ENCODE measurements at places on chromosomes 6 and 20.

DNA sequence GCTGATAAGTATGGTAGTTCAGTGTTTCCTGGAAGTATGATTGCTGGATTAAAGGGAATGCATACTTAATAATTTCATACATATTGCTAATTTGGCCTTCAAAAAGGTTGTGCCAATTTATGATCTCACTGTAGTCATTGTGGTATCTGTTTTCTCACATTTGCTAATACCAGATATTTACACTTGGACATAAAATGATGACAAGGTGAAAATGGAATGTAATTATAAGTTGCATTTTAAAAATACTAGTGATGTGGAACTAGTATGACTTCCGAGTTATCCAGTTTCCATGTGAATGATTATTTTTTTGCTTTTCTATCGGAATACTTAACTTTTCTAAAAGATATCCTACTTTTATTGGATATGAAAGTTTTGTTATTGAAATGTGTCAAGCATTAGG, 15.4 kb downstream of the RWDD1 start:
- no peak for DNase-seq

DNA sequence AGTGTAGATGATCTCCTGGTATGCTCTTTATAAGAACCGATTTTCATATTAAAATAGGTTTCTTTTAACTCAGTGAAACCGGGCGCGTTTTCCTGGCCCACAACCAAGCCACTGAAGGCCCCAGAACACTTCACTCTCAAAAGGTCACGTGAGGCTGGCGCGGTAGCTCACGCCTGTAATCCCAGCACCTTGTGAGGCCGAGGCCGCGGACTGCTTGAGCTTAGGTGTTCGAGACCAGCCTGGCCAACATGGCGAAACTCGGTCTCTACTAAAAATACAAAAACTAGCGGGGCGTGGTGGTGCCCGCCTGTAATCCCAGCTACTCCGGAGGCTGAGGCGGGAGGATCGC, 402 bp upstream of the TAF8 start:
- no peak for DNase-seq

DNA sequence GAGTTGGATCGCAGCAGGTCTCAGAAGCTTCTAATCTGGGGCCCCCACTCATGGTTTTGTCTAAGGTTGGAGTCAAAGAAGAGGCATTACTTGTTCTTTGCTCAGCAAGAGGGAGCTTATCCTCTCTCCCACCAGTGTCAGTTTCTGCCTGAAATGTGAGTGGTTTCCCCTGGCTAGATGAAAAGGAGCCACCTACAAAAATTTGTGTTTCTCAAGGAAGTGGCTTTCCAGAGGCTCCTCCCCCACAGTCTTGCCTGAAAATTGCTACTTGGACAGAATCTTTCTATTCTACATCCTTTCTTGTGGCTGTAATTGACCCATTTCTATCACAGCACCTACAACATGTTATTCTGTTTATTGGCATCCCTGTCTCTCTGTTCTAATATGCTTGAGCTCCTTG, 37.9 kb downstream of the SCML4 start:
- no peak for DNase-seq

DNA sequence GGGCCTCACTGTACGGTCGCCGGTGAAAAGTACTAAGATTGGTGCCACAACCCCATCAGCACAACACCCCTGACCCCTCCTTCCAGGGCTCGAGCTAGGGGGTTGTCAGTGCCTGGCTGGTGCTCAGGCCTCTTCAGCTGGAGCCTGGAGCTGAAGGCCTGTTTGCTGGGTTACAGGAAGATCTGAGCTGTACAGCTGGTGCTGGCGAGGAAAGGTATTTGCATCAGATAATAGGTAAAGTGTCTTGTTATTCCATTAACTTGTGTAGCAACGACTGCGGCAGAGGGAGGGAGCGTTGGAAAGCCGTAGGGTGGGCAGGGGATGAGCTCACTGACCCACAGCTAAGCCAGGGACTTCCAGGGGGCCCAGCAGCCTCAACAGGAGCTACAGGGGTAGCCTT, 15.8 kb upstream of the SIRPA start:
- no peak for DNase-seq

- DNase-seq, result no peak
These were observed 48.1 kb upstream of the AFDN start for GRCh38 chr6:167778497-167779128.

DNA sequence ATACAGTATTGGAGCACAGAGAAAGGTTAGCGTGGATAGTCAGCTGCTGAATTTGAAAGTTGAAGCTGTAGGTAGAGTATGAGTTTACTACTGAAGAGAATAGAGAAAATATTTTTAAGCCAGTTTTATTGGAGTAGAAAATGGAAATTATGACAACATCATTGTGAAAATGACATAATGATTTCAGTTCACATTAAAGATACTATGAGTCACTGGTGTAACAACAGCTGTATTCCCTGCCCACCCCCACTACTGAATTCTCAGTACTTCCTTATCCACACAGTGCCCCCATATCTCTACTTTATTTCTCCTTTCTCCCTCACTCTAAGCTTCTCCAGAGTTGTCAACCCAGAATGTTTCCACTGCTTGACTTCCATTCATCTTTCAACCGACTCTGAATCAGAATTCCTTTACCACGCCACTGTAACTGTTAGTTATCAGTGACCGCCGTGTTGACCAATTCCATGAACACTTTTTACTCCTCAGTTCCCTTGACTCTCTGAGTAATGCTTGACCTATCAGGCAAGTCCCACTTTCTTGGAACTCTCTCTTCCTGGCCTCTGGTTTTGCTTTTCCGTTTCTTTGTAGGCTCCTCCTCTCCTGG, 139.6 kb downstream of the AIG1 start:
- no peak for DNase-seq

DNA sequence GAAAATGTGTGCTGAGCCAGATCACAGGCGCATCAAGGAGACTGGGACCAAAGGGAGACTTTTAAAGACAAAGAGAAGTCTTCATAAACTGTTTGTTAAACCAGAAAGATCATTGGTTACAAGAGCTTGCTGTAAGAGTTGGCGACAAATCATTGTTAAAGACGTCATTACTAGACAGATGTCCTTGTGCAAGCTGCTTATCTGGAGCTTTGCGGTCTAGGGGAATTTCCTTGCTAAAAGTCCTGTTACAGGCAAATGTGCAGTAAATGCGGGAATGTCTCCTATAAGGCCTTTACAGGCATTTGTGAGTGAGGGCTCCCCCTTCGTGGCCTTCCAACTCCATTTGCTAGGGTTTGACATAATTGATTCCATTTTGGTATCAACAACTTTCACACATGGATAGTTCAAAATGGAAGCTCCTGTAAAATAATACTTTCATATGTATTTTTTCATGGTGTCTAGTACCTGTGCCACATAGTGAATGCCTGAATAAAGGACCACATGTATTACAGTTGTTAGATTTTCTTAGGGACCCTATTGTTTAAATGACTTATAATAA, 362.4 kb downstream of the UTRN start:
- DNase-seq, result no peak

DNA sequence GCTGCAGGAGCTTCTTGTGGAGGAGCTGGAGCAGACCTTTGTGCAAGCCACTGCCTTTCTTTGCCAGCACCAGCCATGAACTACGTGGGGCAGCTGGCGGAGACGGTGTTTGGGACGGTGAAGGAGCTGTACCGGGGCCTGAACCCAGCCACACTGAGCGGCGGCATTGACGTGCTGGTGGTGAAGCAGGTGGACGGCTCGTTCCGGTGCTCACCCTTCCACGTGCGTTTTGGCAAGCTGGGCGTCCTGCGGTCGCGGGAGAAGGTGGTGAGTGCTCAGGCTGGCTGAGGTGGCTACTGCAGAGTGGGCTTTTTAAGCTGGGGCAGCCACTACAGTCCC, 5.1 kb downstream of the LPIN3 start:
- no peak for DNase-seq

DNA sequence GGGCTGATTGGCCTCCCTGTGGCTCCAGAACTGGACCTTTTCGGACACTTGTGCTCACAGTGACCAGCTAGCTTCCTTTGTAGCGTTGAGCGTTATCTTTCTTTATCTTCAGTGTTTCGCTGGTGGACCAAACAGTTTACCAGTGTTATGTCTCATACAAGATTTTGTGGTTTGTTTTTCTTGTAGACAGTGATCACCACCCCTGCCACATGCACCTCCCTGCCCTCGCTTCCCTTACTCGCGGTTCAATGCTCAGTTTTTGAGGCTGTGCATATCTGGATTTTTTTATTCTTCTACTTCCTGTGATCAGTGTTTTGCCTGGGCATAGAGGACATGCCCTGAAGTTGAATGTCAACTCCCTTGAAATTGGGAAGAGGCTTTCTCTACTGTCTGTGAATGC, 16.4 kb downstream of the MYT1 start:
- DNase-seq, result no peak

DNA sequence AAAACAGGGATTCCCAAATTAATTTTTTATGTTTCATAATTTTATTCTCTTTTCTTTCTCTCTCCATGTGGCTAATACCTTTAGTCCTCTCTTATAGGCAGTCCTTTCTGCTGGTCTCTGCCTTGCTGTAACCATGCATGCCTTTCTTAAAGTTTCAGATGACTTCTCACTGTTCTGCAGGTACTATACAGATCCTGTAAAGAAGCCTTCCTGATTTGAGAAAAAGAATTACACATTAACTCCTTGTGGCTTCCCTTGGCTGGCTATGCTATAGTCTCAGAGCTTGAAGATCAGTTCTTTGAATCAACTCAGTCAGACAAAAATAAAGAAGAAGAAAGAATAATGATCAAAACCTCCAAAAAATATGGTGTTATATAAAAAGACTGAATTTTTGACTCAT, 7.3 kb upstream of the GPR63 start:
- no peak for DNase-seq

DNA sequence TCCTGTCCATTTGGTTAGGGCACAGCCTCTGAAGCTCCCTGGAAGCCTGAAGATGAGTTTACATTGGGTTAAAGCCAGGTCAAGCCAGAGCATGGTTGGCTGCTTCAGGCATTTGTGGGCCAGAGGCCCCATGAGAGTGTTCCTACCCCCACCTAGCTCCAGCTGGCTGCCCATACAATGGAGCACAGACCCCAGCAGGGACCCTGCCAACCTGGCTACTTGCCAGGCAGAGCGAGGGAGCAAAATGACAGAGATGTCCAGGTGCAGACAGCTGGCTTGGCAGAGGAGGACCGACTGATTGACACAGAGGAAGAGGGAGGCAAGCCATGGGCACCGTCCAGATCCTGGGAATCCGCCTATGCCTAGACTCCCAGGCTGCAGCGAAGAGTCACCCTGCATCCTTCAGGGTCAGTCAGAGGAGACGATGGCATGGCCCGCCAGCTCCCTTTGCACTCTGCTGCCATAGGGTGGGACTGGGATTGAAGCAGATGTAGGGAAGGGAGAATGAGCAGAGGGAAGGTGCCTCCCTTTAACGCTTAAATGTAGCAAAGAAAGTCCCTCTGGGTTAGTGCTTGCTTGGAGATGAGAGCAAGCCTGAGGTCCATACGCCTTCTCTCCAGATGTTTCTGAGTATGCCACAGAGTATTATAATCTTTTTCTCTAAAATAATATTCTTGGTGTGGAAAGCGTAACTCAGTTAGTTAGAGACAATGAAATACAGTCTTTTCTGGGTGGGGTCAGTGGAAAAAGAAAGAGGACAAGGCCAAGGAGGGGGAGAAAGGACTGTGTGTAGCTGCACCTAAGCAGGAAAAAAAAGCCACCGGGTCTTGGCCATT, 77.6 kb upstream of the FYN start:
- DNase-seq, result no peak

DNA sequence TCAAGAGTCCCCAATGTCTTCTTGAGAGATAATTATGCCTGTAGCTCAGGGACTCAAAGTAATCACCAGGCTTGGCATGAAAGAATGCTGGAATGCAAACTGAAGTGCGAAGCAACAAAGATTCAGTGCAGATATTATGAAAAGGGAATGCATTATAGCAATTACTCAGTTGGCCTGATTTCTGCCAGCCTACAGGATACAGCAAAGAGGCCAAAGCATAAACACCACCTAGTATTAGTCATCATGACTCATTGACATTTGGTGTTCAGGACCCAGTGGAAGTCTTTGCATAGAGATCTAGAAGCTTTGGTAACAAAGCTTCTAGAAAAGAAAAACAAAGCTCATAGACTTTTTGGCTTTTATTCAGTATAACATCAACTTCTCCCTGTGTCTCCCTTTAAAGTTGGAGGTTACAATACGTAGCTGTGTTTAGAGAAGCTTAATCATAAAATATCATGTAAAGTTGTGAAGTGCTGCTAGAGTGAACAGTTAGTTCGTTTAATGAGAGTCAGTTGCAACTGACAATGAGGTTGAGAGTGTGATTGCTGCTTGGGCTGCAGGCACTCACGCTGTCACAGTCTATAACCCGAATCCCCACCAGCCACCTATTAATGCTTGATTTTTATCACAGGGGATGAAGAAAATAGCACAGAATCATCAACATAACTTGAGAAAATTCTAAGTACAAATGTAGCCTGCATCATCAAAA, 932.7 kb downstream of the TFAP2A start:
- DNase-seq, result no peak

DNA sequence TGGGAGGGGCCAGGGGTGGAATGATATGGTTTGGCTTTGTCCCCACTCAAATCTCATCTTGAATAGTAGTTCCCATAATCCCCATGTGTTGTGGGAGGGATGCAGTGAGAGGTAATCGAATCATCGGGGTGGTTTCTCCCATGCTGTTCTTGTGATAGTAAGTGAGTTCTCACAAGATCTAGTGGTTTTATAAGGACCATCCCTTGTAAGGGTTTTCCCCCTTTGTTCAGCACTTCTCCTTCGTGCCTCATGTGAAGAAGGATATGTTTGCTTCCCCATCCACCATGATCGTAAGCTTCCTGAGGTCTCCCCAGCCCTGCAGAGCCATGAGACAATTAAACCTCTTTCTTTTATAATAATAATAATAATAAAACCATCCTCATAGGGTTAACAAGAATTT, 88.8 kb upstream of the PRND start:
- no peak for DNase-seq

DNA sequence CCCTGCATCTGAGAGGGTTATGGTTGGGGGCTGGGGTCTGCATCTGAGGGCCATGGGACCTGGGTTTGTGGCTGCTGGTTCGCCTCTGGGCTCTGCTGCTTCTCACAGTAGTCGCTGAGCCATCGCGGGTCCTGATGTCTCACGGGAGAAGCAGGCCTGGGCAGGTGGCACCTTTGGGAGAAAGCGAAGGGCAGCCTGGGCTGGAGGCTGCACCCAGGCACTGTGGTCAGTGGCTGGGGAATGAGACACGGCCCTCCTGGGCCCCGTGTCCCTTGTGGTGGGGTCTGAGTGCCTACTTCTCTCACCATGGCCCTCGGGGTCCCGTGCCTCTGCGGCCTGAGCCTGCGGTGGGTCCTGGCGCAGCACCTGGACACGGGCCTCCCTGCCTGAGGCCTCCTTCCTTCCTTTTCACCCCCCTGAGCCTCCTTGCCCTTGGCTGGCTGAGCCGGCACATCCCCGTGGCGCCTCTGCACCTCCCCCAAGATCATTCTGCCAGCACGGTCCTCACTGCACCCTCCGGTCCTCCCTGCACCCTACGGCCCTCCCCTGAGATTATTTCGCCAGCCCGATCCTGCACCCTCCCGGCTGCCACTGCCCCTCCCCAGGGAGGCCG, 206.0 kb downstream of the ERMARD start:
- no peak for DNase-seq

GRCh38 chr6:13362412-13362811, 34.1 kb upstream of the TBC1D7 start:
- DNase-seq, result no peak

GRCh38 chr20:61797200-61797599, 268.5 kb downstream of the TAF4 start:
- DNase-seq, result no peak

Measured in NCI-H187 treated with DMSO at 0.1 percent for 48 hours (cell line).